ENCODE measurements at places on chromosomes 16 and 17.

DNA sequence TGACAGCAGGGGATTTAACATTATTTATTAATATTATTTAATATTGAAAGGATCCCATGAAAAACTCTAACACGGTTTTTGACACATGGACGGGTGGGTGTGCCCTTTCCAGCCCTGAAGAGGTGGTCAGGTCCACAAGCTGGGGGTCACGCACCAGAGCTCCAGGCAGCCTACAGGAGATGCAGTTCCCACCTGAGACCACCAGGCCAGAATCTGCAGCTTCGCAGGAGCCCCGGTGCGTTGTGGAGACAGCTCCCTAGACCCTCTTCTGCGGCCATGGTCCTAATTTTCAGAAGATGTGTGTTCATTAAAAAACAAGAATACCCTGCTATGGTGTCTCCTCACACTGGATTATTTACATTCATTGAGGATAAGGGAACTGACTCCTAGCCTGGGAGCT lies 331.1 kb downstream of the C16orf95 start:
- no peak for DNase-seq

DNA sequence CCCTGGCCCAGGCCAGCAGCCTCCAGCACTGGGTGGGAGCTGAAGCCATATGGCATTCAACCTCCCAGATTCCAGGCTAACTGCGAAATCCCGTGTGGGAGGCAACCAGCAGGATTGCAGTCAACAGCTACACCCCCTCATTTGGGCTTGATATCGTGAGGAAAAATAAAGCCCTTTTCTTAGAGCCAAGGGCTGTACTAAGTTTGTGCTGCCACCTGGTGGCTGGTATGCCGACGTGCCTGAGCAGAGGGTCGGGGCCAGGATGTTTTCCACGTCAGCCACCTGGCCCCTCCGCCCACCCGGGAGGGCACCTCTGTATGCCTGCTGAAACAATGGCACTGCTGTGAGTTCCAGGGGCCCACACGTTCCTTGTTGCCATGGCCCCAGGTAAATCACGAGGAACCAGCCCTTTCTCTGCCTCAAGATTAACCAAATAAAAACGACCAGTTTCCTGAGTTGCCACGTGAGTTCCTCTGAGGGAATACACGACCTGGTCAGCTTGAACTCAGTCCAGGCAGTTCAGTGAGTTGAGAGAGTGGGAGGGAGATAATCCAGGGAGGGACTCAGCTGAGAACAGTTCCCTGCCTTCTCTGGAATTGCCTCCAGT lies 9.0 kb downstream of the TMEM98 start:
- peak; percentile 37 for DNase-seq

DNA sequence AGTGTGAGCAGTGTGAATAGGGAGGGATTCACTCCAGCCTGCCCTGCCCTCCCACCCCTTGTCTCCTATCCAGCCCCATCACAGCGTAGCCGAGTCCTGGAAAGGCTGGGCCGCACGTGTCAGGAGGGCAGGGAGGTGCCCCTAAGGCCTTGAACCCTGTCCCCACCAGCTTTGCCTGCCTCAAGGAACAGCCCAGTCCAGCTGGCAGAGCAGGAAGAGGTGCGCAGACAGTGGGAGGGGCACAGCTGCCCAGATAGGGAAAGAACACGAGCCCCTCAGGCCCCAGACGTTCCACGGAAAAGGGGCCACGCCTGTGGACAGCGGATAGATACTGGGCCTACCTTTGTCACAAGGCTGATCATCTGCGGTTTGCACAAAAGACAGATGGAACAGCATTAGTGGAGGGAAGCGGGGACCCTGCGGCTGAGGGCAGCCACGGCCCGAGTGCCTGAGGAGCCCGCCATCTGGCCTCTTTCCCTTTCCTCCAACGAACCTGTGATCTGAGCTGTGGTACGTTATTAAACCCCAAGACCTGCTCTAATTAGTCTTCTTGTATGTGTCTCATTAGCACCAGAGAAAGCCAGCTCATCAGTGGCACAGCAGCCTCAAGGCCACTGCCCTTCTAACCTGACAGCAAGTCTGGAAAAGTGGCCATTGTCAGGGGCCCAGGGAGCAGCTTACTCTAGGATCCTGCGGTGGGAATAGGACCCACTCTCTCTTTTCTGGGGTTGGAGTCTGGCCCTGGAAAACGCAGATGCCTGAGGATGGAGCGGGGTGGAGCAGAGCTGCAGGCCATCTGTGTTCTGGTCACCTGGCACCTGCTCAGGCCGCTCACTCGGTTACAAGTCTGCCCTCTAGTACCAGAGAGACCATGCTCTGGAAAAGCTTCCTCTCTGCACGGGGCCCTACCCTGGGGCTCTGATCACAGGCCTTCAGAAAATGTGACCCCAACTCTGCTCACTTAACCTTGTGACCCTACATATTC lies 16.3 kb downstream of the MPP3 start:
- no peak for DNase-seq

DNA sequence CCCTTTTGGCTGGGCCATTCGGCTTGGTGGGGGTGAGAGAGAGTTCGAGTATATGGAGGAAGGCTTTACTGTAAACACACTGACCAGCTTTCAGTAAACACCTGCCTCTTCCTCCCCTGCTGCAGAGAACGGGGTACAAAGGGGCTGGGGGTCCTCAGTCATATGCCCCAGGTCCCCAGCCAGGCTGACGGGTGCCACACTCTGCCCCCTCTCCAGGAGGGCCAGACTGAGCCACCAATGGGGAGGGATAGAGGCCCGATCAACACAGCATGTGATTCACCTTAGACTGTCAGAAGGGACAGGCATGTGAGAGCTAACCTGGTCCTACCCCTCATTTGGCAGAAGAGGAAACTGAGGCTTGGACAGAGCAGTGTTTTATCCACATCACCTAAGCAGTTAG lies 13.0 kb downstream of the NHERF1 start:
- no peak for DNase-seq

DNA sequence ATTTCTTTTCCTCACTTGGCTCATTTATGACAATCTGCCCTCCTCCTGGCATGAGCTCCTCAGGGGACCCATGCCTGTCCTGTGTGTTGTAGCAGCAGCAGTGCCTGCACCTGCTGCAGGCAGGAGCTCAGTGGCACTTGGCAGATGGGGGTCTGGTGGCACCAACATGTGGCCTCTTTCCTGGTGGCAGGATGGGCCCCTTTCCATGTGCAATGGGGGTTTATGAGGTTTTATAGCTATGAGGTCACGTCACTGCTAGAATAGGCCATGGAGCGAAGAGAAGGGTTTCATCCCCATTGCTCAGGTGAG lies 7.0 kb downstream of the ADCY7 start:
- no peak for DNase-seq

- no peak for DNase-seq
Observed at GRCh38 chr17:78147315-78147998, 1.3 kb downstream of the C17orf99 start.

DNA sequence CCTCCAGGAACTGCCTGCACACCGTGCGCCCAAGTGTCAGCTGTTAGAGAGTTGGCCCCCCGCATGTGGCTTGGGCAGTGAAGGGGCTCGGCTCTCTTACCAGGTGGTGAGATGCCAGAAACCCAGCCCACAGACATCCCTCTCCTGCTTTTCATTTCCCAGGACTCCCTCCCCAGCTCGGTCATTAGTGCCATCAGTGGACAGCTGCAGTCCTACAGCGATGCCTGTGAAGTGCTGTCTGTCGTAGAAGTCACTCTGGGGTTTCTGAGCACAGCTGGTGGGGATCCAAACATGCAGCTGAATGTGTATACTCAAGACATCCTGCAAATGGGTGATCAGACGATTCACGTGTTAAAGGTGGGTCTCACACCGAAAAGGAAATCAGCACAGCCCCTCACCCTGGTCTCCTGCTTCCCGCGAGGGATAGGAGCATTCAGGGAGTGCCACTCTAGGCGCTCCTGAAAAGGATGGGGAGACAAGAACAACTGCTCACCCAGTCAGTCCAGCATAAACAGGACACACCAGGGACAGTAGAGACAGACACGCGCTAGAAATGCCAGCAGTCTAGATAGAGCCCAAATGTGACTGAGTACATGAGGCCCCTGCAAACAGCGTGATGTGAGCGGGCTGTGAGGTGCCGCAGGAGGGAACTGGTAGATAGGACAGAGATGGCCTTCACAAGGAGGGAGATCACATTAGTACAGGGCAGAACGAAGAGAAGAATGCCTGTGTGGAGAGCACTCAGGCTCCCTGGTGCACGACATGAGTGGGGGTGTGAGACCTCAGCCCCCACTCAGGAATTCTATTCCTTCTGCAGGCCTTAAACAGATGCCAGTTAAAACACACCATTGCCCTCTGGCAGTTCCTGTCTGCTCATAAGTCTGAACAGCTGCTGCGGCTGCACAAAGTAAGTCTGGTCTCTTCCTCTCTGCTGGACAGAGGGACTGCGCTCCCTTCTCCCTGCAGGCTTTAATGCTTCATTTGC lies 25.7 kb upstream of the ENDOV start:
- no peak for DNase-seq

GRCh38 chr16:25034911-25035310 lies 19.7 kb upstream of the ARHGAP17 start:
- no peak for DNase-seq

All from NCI-H510A treated with DMSO at 0.1 percent for 48 hours (cell line).